ENCODE measurements at places on chromosomes 7 and 10.
A peak's percentile ranks its signal among the peaks of the same experiment; 100 is the strongest.

GRCh38 chr7:93378131-93378760 is 146.1 kb downstream of the VPS50 start:
- DNase-seq: no peak

DNA sequence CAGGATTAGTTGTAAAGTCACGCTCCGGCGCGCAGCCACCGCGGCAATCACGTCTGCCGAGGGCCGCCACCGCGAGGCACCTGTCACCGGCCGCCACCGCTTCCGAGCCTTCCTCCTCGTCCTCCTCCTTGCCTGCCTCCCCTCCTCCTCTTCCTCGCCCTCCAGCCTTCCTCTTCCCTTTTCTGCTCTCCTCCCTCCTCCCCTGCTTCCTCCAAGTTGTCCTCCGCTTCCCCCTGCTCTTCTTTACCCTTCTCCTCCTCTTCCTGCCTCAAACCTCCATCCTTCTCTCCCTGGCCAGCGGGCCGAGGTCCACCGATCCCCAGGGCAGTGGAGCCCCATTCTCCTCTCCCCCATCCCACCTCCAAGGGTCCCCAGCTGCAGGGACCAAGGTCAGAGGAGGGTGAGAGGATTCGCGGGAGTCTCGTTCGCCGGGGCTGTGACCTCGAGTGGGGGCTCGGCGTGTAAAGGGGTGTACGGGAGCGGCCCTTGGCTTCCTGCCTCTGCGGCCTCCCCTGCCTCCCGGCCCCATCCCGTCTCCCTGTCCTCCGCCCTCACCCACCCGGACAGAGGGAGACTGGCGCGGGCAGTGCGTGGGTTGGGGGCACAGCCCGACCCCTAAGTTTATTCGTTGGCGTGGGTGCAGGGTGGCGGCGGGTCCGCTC is 89.5 kb upstream of the PAX2 start:
- no peak for DNase-seq

- DNase-seq: no peak
These were observed 10.4 kb upstream of the CALML3 start for GRCh38 chr10:5514226-5514850.

GRCh38 chr7:154777023-154777422 is 225.9 kb downstream of the PAXIP1 start:
- no peak for DNase-seq

DNA sequence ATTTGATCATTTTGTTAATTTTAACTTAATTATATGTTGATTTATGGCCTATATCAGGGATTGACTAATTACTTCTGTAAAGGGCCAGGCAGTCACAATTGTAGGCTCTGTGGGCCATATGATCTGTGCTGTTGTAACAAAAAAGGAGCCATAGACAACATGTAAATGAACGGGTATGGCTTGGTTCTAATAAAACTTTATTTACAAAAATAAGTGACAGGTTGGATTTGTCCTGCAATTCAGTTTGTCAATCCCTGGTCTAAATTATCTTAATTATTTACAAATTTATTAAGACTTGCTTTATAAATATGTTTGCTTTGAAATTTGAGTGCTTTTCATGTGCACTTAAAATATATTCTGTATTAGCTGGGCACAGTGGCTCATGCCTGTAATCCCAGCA is 2.9 kb upstream of the HK1 start:
- DNase-seq: no peak

DNA sequence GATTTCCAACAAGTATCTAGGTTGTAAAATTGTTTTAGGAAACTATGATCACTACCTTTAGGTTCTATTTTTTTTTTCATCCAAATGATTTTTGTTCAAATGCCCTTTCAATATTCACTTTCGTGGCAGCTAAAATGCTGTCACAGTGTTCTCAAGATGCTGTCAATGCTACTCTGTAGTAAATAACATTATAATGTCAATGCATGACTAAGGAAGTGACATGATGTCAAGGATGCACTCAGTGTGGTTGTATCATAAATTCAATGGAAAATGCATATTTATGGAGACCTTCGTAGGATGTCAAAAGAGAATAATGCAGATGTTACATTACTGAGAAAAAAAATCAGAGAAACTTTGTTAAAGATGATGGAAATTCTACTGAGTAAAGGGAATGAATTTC is 673.8 kb downstream of the ANKRD7 start:
- no peak for DNase-seq

GRCh38 chr7:98211221-98211675 is at the start of gene BHLHA15:
TSS of gene BHLHA15 (plus strand) at chr7:98211439. CDS start at chr7:98212310, 871 bp downstream.
- DNase-seq: no peak

- peak; percentile 68 for DNase-seq
These were observed 142.6 kb upstream of the CDC14C start for GRCh38 chr7:48781752-48782151.

GRCh38 chr10:71202314-71202713 is 10.1 kb upstream of the UNC5B start:
- no peak for DNase-seq

- DNase-seq: peak; percentile 74
These were observed 551 bp downstream of the IFIT1 start for GRCh38 chr10:89392974-89393373.

DNA sequence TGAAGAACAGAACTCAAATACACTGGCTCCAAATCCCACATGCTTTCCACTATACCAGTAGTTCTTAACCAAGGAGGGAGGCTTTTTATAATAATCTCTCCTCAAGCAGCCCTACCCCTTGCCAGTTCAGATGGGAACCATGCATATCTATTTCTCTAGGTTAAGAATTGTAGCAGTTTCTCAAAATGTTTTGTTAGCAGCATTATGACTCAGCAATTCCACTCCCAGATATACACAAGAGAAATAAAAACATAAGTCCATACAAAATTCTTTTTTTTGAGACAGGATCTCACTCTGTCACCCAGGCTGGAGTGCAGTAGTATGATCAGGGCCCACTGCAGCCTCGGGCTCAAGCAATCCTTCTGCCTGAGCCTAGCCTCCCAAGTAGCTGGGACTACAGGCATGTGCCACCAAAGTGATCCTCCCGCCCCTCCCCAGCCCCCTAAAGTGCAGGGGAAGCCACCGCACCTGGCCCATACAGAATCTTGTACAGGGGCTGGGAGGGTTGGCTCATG is 18.1 kb downstream of the YWHAG start:
- DNase-seq: peak; percentile 80

GRCh38 chr10:30215623-30216022 is 133.5 kb downstream of the MTPAP start:
- DNase-seq: peak; percentile 36

DNA sequence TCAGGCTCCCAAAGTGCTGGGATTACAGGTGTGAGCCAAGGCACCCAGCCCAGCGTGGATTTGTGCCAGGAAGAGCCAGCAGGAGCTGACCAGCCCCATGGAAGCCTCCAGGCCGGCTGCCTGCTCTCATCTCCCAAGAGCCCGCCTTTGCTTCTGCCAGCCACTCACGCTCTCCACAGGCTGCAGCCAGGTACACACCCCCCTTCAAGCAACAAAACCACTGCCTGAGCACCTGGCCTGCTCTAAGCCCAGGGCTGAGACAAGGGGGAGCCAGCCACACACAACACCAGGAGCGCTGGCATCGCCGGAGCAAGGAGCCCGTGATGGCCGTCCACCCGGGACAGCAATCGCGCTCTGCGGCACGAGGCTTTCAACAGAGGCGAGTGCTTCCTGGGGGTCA is 34.5 kb downstream of the MAD1L1 start:
- DNase-seq: no peak

- peak; percentile 22 for DNase-seq
These were observed 90.5 kb downstream of the RNF216 start for GRCh38 chr7:5690931-5691473.

DNA sequence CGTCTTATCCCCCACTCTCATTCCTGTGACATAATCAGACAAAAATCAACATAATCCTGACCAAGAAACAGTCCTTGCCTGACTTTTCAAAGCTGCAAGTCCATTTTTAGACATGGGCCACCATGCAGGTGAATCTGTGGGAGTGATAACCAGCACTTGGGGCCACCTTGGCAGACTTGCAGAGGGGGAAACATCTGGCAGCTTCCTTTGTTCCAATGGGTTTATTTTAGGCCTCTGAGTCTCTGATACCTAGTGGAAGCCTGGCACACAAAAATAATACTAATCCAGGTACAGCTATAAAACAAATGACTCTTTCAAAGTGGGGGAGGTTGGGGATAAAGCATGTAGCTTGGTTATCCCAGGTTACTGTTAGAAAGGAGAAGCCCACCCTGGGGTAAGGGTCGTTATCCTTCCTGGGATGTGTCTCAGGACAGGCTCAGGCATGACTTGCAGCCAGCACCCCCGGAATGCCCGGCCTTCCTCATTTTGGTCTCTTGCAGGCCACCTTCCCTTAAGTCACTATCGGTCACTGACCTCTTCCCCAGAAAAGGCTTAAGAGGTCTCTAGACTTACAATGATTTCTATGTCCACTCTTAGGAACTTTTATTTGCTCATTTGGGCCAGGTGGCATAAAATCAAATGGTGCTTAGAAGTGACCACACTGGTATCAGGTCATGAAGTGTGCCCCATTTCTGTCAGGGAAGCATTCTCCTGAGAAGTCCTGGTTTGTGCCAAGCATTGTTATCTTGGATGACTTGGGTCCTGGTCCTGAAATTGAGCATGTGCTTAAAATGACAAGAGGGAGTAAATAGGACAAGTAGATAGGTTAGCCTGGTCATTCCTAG is 37.6 kb downstream of the EEPD1 start:
- no peak for DNase-seq

- no peak for DNase-seq
These were observed 16.9 kb downstream of the ZNF92 start for GRCh38 chr7:65390588-65390987.

DNA sequence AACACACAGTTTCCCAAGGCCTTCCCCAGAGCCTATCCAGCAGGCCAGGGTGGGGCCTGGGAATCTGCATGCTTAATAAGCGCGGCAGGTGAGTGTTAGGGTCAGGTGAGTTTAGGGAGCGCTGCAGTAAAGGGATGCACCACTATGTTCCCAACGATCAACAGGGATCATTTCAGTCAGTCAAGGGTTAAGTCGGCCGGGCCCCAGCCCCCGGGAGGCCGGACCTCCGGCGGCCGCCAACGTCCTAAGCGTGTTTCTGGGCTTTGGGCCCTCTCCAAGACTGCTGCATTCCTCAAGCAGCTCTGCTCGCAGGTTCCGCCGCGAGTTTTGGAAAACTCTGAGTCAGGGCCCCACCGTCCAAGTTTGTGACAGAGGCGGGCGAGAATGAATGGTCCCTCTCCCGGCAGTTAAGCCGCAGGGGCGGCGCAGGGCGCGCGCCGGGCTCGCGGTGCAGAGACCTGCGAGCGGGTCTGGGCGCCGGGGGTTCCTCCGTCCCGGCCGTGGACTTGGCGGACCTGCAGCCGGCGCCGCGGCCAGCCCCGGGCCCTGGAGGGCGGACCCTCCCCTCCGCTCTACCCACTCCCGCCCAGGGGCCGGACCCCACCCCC is 81.6 kb downstream of the ARHGAP22 start:
- DNase-seq: peak; percentile 98

- no peak for DNase-seq
These were observed 2.5 kb upstream of the WDR91 start for GRCh38 chr7:135213831-135214230.

DNA sequence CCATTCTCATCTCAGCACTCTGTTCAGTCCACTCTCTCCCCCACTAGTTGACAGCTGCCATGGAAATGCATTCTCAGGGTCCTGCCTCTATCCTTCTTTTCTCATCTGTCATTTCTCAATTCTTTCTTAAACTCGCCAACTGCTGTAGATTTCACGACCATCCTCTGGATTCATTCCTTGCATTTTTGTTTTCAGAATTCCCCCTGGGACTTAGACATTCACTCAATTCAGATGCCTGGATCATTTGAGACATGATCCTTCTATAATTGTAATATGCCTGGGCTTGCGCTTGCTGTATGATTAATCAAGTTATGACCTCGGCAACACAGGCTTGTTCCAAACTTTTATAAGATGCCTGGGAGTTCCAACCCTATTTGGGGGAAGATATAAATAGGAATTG is 104.5 kb downstream of the RAB11FIP2 start:
- DNase-seq: no peak

GRCh38 chr7:114644455-114644854 is 229.8 kb downstream of the FOXP2 start:
- DNase-seq: no peak

DNA sequence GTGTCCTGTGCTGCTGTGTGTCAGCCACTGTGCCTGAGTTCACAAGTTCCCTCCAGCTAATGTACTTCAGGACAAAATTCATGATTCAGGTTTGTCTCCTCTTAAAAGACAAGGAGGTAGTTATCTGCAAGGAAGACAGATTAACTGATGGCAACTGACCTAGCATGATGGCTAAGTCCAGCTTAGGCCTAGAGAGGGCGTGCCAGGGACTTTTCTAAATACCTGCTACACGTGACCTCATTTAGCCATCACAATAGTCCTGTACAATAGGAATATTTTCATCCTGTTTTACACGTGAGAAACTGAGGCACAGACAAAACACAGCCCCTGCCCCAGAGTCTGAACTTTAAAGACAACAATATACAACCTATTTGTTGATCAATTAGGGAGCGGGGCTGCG is 275.7 kb downstream of the XPNPEP1 start:
- no peak for DNase-seq

DNA sequence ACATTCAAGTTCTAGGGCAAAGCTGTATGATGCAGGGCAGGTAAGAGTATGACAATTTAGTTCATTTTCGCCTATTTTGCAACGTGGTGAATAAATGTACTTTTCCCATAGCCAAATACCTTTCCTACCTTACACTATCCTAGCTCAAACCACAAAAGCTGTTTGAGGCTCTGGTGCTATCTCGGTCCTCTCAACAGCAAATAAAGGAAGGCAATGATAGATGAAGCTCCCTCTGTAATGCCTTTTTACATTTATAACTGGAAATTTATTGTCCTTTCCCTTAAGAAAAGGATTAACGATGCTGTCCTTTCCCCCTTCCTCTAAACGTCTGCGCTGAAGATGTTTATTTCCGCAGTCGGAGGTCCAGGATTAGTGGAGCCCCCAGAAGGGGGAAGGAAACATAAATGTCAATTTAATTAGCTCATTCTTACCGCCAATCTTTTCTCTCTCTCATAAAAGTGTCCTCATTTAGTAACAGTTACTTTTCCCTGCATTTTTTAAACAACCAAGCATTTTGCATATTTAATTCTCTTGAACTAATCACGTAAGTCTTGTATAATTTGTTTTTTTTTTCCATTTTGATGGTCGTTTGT is 114.6 kb downstream of the PIP4K2A start:
- DNase-seq: no peak

GRCh38 chr7:130281260-130281659 is 11.7 kb upstream of the CPA4 start:
- DNase-seq: peak; percentile 82

DNA sequence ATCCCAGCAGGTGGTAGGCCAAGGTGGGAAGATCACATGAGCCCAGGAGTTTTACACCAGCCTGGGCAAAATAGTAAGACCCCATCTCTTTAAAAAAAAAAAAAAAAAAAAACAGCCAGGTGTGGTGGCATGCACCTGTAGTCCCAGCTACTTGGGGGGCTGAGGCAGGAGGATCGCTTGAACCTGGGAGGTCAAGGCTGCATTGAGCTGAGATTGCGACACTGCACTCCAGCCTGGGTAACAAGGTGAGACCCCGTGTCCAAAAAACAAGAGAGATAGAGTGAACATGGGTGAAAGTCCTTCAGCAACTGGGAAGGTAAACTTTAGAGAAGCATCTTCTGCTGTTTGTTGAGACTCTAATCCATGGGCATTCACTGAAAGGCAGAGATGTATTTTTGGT is 6.3 kb upstream of the LAMTOR4 start:
- no peak for DNase-seq
